Kasumi-1 (cell line): ENCODE measurements at places on chromosomes 2 and 18.

GRCh38 chr2:31384351-31384750 is 30.2 kb downstream of the XDH start:
- DNase-seq = peak; percentile 44

DNA sequence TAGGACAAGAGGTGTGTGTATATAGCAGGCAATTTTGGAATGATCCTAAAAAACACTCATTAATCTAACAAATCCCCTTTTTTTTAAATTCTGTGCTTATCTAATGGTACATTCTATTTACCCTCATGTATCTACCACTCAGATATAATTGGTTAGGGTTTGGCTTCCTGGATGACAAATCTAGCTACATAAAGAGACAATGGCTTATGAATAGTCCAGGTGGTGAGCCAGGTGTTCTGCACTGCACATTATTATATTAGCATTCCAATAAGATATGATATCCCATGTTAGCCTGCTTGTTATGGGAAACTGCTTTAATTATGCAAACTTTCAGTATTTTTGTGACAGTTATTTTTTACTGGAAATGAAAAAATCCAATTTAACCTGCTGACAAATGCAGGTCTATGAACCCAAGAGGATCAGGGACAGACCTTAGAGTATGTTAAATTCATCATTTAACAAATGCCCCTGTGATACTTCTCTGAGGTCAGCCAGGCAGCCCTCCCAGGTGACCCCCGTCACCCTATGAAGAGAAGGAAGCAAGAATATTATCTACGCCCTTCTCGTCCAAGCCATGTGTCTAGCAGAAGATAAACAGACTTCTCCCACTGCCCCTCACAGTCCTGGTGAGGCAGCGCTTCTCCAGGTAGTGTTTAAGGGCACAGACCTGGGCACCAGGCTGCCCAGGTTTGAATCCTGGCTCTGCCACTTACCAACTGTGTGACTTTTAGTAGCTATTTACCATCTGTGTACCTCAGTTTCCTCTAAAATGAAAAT is 83.0 kb downstream of the ADD2 start:
- DNase-seq = no peak

DNA sequence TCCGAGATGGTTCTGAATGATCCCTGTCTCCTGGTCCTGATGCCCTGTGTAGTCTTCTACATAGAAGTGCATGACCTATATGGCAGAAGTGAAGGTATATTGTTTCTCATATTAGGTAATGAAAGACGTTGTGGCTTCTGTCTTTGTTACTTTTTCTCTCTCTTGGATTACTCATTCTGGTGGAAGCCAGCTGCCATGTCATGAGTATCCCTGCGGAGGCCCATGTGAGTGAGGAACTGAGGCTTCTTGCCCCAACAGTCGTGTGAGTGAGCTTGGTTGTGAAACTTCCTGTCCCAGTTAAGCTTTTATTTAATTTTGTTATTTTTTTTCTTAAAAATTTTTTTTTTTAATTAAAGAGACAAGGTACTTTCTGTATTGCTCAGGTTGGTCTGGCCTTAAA is 134.7 kb downstream of the UBR3 start:
- DNase-seq = peak; percentile 68

DNA sequence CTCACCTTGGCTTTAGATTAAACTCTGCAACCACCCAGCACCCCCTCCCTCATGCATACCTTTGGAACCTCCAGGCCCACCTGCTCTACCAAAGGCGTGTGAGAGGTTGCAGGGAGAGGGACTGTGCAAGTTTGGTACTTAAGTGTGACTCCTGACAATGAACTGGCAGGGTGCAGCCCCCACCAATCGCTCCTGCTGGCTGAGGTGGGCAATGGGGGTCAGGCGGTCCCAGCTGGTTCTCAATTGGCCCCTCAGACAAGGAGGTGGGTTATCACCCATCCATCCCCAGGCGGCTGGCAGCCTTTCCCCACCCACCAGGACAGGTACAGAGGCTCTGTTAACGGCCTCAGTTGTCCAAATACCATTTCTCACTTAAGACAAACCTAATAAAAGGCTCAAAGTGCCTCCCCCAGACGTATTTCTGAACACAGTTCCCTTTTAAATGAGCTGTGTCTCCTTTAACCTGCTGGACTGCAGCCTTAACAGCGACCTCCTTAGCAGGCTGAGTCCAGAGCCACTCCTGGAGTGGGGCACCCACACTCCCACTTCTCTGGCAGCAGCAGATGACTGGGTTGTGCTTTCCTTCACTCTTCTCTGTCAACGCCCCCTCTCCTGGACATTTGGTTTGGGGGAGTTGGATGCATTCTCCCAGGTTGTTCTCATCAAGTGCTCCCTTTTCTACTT is 169.2 kb upstream of the SMAD2 start:
- DNase-seq = no peak

GRCh38 chr2:219254590-219255201 is 978 bp upstream of the TUBA4A start:
- DNase-seq = no peak

DNA sequence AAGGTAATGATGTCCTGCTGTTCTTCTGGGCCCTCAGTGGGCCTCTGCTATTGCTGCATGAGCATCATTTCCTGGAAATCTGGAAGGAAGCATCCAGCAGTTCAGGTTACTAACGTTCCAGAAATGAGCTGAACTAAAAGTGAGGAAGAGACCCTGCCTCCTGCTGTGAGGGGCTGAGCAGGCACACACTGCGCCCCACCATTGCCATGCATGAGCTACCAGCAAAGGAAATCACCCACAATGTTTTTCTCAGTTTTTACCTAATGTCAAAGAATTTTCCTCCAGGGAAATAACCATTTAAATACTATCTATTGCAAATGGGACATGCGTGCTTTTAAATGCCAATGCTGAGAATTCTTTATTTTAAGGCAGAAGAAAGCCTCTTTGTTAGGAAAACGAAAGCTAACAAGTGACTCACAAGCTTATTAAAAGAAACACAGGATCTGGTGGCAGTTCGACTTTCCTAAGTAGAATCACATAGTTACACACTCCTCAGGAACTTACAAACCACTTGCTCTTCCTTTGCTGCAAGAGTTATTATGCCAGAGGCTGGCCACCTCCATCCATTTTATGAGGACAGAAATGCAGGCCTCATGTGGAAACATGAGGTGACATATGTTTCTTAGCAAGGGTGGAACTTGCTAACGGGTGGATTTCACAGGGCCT is 152.6 kb upstream of the TTC39C start:
- DNase-seq = peak; percentile 78

- no peak for DNase-seq
These were observed 35.4 kb downstream of the ARHGEF4 start for GRCh38 chr2:130871843-130872740.

DNA sequence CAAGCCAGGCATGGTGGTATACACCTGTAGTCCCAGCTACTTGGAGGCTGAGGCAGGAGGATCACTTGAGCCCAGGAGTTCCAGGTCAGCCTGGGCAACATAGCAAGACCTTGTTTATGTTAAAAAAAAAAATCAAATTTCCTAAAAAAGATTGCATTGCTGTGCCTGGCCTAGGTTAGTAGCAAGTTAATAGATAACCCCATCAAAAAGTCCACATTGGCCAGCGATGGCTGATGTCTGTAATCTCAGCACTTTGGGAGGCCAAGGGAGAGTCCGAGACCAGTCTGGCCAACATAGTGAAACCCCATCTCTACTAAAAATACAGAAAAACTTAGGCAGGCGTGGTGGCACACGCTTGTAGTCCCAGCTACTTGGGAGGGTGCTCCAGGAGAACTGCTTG is 38.7 kb downstream of the PARD6G start:
- no peak for DNase-seq

GRCh38 chr2:210318486-210318885 is 3.5 kb upstream of the MYL1 start:
- DNase-seq = no peak

DNA sequence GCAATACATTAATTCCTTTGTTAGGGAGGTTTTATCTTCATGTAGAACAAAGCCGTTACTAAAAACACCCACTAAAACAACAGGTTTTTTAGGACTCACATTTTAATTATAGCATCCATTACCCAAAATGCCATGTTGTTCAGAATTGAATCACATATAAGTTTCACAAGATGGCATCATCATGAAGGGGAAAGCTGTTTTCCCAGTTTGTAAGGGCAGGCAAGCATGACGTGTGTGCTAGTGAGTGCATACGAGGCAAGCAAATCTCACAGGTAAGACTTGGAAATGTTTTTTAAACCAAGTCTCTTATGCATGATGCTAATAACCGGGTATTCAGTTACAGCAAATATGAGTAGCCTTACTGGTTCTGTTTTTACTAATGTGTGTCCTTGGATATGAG is 111.8 kb upstream of the NFATC1 start:
- no peak for DNase-seq
